AG04449 (cell line): ENCODE measurements at places on chromosomes 5 and 9.
A peak's percentile ranks its signal among the peaks of the same experiment; 100 is the strongest.

DNA sequence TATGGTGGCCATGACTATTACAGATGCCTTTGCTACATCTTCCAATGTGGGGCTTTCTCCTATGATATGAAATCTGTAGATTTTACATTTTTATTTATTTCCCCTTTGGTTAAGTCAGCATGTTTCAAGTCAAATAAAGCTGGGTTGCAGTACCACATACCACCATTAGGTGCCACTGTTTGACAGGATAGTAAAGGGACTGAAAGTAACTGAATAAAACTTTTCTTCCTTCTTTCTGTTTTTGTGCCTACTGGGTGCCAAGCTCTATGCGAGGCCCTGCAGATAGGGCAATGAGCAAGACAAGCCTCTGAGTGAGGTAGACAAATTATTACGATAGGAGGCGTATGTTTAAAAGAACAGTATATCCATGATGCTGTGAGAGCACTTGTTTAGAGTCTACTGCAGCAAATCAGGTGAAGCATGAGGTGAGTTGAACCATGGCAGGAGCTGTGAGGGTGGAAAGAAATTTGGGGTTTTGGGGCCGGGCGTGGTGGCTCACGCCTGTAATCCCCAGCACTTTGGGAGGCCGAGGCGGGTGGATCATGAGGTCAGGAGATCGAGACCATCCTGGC, 64.8 kb downstream of the GDNF start:
- no peak for DNase-seq

- DNase-seq, result no peak
Observed at GRCh38 chr5:43268188-43268820, 44.9 kb downstream of the HMGCS1 start.

DNA sequence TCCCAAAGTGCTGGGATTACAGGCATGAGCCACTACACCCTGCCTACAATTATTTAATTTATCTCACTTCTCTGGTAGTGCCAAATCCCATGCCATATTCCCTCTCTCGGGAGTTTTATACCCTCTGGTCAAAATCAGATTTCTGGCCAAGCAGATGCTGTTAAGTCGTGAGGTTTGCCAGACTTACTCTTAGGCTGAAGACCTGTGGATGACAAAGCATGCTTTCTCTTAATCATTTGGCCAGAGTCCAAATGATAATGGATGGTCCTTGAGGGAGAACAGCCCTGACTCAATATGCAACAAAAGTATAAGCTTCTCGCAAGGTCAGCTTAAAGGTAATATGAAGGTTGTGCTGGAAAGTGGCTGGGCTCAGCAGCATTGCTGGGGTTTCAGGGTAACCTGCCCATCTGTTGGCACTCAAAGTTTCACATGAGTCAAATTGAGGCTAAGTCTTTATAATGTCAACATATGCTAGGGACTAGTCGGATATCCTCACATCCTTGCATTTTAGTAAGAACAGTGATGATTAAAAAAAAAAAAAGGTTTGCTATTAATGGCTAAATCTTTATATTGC, 280.1 kb downstream of the KIF4B start:
- DNase-seq, result no peak

- peak; percentile 73 for DNase-seq
Observed at GRCh38 chr5:143262393-143263174, 140.9 kb downstream of the NR3C1 start.

GRCh38 chr5:148042881-148043280, 20.9 kb upstream of the SPINK5 start:
- no peak for DNase-seq

DNA sequence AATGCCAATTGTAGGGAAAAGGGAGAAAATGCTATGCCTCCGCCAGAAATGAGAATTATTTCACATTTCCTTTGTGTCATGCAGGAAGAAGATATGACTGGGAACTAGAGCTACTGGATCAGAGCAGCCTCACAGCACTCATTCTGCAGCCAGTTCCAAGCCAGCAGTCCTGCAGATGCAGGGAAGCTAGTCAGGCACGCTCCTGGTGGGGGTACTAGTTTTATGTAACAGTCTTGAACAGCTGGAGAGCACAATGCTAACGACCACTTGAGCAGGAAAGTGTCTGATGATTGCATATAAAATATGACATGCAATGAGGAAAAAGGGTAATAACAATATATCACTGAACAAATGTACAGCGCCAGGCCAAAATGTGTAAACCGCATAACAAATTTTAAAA, 21.7 kb downstream of the CDH10 start:
- DNase-seq, result no peak

DNA sequence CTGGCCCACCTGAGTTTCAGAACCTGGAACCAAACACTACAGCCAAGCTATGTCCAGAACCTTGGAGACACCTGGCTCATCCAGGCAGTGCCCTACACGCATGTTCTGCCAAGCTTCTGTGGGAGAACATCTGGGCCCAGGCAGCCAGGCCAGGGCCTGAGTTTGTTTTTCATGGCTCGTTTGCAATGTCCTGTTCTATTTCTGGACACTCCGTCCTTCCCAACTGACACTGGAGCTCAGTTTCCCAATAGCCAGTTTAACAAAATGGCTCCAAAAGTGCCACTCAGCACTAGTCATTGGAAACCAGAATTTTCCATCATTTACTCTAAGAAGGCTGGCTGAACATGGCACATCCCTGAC, 38.6 kb downstream of the SH3RF2 start:
- DNase-seq, result no peak

GRCh38 chr5:1016476-1016875, 7.9 kb downstream of the NKD2 start:
- DNase-seq, result no peak

DNA sequence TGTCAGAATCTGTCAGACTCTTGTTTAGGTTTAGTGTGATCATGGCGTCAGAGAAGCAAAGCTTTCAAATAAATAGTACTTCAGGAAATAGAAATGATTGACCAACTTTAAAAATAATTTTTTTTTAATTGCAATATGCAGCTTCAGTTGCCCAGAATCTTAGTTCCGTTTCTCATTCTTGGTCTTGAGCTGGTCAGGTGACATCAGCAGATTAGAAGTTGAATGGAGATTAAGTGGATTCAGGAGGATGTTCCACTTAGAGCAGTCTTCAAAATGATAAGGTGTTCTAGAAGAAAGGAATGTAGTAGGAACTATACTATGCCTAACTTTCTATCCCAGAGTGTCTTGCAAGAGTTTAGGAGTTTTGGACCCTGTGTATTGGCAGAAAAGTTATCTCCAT, 30.6 kb downstream of the OTULIN start:
- DNase-seq, result no peak

GRCh38 chr9:95935861-95936578, 60.5 kb downstream of the ERCC6L2 start:
- no peak for DNase-seq

GRCh38 chr5:109694451-109694891, 4.7 kb downstream of the MAN2A1 start:
- DNase-seq, result no peak

- DNase-seq, result peak; percentile 19
Observed at GRCh38 chr5:21806943-21807342, 1046.2 kb downstream of the CDH12 start.

DNA sequence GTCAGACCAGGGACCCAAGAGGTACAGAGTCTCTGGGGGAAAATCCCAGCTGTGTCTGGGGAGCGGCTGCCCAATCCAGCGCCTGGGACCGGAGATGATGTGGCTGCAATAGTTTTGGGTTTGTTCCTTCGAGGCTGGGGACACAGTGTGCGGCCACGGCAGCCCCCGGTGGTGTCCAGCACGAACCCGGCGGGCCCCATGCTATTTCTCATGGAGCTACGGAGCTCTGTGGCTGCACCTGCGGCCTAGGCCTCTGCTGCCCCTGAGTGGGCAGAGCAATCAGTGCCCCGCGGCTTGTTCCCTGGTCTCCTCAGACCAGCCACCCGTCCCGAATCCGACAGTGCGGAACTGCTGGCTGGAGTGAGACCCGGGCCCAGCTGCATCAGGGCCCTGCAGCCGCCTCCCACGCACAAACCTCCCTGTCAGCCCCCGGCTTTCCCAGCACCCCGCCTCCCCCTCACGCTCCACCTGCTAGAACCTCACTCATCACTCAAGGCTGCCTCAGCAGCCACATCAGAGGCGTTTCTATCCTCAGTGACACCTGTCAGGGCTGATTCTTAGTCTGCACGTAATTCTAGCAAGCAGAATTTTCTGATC, 29.0 kb downstream of the SARDH start:
- no peak for DNase-seq

GRCh38 chr9:86843206-86843605, 104.1 kb downstream of the GAS1 start:
- DNase-seq, result no peak
